Fibroblast of skin of right biceps (primary cell): ENCODE measurements at places on chromosomes 1 and 21.

GRCh38 chr1:45585496-45586075 lies 1.7 kb downstream of the NASP start:
- DNase-seq, result no peak

DNA sequence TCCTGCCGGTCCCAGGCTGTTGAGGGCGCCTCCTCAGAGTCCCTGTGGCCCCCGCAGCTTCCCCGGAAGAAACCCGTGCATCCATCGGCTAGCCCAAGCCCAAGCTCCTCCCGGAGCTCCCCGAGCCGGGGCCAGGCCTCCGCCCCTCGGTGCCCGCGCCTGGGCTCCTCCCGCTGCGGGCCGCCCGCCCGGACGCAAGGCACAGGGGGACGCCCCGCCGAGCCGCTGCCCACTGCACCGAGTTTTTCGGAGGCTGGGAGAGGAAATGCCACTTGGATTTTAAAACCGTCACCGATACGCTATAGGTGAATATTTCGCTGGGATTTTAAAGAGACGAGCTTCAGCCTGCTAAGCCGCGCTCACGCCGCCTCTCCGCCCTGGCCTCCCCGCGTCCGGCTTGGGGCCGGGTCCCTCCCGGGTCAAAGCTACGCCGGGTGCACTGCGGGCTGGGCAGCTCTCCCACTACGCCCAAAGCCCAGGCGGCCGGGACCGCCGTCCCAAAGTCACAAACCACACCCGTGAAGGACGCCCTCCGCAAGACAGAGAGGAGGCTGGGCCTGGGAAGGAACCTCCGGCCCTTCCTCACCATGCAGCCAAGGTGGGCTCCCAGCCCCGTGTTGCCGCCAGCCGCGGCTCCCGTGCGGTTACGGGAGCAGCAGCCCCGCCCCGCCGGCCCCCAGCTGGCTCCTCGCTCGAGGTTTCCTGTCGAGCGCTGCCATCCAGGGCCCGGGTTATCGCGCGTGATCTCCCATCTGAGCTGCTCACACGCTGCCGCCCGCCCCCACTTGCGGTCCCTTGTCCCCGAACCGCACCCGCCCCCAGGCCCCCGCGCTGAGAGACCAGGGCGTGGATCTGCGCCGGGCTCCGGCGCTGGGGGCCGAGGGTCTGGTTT lies 63.2 kb downstream of the CD247 start:
- DNase-seq, result peak; percentile 28

DNA sequence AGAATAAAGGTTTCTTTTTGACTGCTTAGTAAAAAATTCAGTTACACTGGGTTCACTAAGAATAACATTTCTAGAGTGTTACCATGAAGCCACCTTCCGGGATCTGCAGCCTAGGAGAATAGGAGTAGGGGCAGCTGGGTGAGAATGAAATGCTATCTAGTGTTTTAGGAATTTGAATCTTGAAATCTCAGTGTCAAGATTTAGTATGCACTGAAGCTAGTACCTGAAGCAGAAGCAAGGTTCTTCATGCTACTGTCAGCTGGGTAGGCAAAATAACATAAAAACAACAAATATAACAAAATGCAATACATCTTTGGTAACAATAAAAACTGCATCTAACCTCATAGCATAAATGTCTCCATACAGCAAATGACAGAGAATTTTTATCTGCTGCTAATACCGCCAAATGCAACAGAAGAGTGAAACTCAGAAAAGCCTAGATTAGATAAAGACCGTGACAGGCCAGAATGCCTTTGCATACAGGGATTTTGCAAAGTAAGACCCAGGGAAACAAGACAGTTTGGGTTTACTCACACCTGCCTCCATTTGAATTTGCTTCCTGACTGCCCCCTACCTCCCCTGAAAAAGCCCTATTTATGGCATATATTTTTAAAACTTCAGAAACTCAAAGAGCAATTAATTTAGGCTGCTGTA lies 58.2 kb downstream of the GADD45A start:
- DNase-seq, result no peak

- no peak for DNase-seq
These were observed 46.9 kb downstream of the VWA5B1 start for GRCh38 chr1:20337581-20337980.

GRCh38 chr1:219414250-219414649 lies 198.7 kb downstream of the ZC3H11B start:
- no peak for DNase-seq

DNA sequence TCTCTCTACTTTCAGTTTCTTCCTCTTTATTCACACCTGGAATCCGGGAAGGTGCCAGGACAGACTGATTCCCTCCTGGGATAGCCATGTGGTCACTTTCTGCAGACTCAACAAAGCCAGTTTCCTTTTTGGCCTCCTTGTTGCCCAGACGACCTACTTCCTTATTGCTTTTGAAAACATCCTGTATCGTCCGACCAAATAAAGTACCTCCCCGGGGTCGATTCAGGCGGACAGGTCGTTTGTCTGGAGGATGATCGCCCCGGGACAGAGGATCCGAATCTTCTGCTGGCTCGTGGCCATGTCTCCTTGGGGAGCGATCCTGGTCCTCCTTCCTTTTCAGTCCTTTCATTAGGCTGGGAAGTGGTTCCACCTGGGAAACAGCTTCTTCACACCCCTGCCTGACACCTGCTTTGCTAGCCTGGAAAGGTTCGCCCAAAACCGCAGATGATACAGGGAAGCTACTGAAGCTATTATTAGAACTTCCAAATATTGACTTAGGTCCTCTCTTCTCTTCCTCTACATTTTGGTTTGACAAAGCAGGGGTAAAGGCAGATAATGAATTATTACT lies 1.2 kb downstream of the MCM3AP start:
- no peak for DNase-seq

DNA sequence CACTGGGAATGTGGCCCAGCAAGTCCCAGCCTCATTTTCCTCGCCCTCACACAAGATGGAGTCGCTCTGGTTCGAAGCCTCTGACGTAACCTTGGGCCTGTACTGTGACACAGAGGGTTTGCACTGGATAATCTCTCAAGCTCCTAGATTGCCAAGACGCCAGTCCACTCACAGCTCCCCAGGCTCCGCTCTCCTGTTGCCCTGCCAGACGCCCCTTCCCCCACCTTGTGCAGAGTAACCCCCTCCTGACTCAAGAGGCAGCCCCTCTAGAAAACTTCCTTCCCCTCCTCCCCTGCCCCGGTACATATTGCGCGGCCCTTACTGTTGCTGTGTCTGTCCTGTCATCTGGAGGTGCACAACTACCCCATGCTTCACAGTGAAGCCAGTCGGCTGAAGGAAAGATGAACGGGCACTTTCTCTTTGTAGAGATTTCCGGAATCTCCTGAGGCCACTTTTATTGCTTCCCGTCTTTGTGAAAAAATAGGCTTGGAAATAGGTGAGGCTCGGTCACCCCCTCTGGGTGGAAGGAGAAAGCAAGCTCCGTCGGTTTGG lies 981 bp upstream of the KIAA1614 start:
- DNase-seq, result peak; percentile 63

GRCh38 chr21:45108808-45109781 lies 34.7 kb downstream of the ADARB1 start:
- DNase-seq, result no peak

GRCh38 chr1:25580927-25581326 lies 35.7 kb upstream of the MAN1C1 start:
- DNase-seq, result no peak

DNA sequence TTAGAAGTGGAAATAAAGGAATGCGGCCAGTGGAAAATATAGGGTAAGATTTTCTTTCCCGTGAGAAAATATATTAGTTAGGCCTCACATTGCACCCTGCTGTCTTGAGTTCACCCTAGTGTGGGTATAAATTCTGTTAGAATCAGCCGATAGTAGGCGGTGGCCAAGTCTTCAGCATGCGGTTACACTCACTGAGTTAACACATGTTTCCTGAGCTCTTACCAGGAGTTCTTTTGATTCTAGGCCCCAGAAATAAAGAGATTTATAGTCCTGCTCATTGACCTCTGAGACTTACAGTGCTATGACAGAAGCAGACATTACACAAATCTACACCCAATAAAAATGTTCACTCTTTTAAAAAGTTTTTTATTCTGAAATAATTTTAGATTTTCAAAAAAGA lies 279.3 kb upstream of the LRRC7 start:
- DNase-seq, result no peak

DNA sequence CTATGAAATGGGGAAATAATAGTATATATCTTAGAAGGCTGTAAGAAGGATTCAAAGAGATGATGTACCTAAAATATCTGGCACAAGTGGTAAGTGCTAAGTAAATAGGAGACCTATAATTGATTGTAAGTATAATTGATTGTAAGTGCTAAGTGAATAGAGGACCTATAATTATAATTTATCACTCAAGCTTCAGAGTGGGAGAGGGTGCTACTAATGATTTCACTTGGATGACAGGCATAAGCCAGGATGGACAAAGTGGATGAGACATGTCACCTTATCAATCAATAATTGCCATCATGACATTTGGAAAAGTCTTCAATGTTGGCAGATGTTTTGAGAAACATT lies 11.2 kb downstream of the RCAN1 start:
- DNase-seq, result no peak

- no peak for DNase-seq
These were observed 12.4 kb upstream of the FAAP20 start for GRCh38 chr1:2206813-2207487.
